Choroid plexus epithelial cell (primary cell): ENCODE measurements at places on chromosomes 1 and 21.
A peak's percentile ranks its signal among the peaks of the same experiment; 100 is the strongest.

GRCh38 chr1:89754518-89754917, 66.3 kb upstream of the LRRC8D start:
- peak; percentile 87 for DNase-seq

- no peak for DNase-seq
Observed at GRCh38 chr1:197620714-197621163, 154.5 kb downstream of the DENND1B start.

DNA sequence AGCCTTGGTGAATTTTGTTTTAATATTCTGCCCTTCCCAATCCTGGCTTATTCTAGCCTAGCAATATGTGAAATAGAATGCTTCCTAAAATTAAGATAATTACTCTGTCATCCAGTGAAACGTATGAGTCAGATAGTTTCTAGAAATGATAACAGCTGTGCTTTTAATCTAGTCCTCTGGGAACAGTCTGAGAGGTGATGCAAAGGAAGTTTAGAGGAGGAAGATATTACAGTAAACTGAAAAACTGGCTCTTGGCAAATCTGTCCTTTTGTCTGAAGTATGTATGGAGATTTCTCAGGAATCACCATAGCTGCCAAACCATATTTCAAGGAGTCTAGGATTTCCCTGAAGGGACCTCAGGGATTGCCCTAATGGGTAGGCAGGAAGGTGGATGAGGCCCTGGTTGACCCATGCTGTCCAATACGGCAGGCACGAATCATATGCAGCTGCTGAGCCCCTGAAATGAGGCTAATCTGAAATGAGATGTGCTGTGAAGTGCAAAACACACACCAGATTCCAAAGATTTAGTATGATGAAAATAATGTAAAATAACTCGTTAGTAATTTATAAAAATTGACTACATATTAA, 70.8 kb upstream of the LBR start:
- peak; percentile 59 for DNase-seq

DNA sequence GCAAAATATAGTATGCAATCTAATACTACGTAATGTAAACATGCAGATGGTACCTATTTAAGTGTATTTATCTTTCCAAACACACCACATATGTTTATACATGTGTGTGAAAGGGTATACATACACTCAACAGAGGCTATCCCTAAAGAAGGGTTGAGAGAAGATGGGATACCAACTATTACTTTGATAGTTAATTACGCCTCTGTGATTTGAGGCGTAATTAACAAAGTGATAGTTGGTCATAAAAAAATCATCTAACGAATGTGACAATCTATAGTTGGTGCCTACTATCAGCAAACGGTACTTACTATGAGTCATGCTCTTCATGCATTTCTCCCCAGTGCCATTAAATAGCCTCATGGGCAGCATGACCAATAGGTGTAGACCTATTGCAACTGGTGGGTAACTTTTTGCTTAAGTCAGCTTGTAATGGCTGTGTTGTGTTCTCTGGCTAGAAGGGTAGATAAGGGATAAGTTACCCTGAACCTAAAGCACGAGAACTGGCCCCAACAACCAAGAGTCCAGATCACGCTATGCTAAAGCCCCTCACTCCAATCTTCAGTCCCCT, 15.3 kb downstream of the RCAN1 start:
- no peak for DNase-seq

- DNase-seq, result no peak
Observed at GRCh38 chr1:154174654-154175053, 17.2 kb downstream of the TPM3 start.

DNA sequence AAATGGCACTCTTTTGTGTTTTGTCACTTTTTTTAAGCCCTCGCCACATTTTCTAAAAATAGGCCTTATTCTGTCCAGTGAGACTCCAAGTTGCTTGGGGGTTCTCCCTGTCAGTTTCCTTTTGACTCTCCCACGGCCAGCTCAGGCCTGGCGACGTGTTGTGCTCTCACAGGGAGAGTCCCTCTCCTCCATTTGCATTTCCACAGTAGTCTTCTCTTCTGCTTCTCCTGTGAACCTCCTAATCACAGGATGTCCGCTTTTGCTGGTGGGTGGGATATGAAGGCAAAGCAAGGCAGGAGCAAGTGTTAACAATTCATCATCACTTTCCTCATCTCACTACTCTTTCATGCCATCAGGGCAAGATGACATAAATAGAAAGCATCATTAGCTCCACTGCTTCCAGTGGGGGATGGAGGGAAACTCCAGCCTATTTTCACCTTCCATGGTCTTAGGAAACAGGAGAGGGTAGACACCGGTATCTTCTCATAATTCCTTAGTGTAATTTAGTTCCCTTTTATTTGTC, 99.8 kb downstream of the INTS7 start:
- DNase-seq, result no peak

DNA sequence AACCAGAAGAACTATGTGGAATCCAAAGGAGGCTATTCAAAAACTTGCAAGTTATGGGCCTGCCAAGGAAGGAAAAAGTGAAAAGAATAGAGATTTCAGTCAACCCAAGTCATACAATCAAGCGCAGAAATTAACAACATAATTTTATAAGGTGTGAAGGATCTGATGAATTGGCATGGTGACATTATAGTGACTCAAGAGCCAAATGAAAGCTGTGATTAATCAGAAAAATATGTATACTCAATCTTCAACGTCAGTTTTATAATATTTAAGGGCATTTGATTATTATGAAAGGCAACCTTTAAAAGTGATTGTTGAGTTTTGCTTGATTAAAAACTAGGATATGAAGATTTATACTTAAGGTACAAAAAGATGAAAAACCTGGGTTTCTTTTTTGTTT, 37.8 kb upstream of the THEM4 start:
- DNase-seq, result no peak

GRCh38 chr1:52593495-52593894, 8.7 kb upstream of the GPX7 start:
- no peak for DNase-seq

DNA sequence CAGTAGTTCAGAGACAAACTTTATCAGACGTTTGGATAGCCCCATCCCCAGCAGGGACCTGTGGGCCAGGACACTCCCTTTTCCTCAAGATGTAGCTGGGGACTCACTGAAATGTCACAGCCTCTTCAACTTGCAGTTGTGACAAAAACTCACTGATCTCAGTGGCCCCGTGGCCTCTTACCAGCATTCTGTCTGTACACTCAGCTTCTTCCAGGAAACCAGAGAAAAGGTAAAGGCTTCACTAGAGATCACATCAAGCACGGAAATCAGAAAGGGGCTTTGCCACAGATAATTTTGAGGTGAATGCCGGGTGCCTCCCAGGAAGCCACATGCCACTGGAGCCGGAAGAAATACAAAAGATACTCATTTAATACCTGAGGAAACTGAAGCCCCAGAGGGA, 122.2 kb downstream of the CCDC185 start:
- DNase-seq, result no peak

GRCh38 chr1:62178372-62178771, 16.3 kb upstream of the L1TD1 start:
- no peak for DNase-seq

- DNase-seq, result peak; percentile 39
Observed at GRCh38 chr1:69739251-69739605, 171.5 kb downstream of the LRRC7 start.

GRCh38 chr1:228011721-228012311, 5.0 kb downstream of the WNT3A start:
- DNase-seq, result no peak

DNA sequence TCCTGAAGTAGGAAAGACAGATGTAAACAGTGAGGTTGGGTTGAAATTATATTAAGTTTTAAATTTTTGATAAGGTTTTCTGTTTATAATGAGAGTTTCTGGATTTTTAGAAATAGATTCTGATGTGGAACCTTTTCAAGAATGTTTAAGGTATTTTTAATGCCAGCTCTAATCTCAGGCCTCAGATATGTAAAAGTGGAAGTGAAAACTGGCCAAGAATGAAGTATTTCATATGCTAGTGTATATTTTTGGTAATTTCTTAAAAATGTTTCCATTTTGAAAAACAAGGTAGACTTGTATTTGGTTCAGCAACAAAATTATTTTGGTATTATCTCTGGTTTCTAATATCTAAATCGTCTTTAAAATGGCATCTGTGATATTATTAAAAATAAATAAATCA, 14.4 kb downstream of the IFNAR1 start:
- DNase-seq, result no peak

DNA sequence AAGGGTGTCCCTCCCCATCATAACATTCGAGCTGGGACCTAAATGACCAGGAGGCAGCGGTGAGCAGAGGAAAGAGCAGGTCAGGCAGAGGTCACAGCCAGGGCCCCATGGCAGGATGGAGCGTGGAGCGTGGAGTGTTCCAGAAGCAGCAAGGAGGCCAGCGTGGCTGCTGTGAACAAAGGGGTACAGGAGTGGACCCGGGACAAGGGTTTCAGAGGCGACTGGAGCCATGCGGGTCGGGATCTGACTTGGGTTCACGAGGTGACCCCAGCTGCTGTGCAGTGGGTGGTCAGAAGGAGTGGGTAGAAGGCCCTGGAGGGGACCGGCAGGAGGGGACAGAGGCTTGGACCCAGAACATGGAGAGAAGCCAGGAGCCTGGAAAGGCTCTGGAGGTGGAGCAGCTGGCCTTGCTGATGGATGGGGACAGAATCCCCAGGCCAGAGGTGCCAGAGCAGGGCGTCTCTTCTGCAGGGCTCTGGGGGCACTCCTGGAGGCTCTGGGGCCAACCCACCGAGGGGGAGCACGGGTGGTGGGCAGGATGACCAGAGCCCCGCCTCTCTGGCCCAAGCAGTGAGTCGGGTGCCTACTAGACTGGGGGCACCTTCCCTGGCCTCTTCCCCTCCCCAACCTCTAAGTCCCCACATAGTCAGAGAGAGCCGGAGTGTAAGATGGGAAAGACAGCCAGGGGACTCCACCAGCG, 2.3 kb downstream of the CHD5 start:
- DNase-seq, result no peak

DNA sequence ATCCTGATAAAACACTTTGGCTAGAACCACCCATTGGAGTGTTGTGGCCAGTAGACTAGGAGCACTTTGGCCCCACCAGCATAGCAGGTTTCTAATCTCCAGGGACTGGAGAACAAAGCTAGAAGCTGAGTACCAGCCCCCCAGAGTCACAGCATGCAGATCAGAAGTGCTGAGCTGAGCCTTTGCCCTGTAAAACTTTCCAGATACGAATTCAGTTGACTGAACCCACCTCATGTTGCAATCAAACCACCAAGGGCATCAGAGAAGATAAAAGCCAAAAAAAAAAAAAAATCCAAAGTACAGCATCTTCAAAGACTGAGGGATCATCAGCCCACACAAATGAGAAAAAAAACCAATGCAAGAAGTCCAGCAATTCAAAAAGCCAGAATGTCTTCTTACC, 8.7 kb upstream of the CD53 start:
- DNase-seq, result no peak

DNA sequence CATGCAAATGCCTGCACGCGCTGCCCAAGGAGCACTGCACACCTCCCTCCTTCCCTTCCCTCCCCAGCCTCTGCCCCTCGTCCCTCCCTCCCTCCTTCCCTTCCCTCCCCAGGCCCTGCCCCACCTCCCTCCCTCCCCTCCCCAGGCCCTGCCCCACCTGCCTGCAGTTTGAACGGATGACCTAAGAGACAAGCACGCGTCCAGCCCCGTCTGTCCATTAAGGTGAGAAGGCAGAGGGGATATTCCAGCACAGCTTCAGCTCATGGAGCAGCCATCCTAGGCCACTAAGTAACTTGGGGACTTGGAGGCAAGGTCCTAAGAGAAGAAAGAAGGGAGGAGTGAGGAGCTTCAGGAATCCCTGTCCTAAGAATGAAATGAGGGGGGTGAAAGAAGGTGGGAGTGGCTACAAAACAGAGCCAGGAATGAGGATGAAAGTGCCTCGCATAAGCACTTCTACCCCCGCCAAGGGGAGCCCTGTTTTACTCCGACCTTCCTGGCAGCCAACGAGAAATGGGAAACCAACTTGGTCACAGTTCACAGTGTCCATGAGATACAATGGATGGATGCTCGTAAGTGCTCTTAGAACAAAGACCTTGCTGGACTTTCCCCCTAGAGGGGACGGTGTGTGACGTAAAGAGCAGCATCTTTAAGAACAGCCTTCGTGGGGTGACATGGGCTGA, 21.3 kb upstream of the EFHD2 start:
- DNase-seq, result no peak

DNA sequence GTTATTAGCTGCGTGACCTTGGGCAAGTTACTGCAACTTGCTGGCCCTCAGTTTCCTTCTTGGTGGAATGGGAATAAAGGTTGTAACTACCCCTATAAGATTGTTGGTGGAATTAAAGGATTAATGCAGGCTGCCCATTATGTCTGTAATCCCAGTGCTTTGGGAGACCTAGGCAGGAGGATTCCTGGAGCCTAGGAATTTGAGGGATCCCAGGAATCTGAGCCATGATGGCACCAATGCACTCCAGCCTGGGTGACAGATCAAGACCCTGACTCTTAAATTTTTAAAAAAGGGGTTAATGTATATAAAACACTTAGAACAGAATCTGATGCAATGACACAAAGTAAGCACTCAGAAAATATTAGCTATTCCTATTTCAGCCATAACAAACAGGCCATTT, 67.3 kb downstream of the PTGER3 start:
- DNase-seq, result no peak

DNA sequence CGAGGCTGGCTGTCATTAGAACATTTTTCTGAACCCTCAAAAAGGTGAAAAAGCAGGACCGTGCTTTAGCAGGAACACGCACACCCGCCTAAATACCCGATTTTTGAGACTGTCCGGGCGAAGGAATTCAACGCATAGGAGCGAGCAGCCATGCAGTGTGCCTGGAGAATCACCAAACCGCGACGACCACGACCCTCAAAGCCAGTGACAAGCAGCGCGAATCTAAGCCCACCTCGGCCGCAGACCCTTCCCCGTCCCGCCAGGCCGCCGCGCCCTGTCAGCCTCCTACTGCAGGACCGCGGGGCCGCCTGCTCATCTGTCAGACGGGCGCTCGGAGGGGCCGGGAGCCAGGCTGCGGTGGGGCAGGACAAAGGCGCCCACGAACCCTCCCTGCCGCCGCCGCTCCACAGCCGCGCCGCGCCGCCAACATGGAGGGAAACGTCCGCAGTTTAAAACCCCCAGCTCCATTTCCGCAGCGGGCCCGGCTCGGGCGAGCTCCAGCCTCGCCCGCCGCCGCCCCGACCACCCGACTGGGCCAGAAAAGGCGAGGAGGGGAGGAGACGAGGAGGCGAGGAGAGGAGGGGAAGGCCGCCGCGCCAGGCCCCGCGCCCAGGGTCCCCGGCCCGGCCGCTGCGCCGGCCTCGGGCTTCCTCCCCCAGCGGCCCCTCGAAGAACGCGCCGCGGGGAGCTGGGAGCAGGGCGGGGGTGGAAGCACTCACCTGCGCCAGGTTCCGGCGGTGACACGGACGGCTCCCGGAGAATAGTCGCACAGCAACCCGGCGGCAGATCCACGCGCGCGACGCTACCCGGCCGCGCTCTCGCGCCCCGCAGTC, at the start of gene LBR:
Gene LBR, minus strand, starts transcription at position 804 of the 833 bp plus-strand sequence. CDS start 3,963 bp downstream, outside the sequence.
- peak; percentile 16 for DNase-seq

DNA sequence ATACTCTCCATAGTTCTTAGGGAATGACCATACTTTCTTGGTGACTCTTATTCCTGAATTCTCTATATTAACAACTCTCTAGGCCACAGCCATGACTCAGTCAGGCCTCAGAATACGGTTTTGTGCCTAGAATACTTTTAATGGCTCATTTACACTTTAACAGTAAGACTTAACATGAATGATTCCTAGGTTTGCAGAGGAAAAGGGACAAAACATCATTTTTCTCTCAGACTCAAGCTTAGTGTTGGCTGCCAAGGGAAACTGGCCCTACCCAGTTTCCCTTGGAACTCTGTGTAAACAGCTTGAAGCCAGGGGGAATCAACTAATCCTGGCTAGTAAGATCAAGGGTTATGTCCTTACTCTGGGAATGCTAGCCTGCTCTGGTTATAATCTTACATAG, 164.9 kb upstream of the PKN2 start:
- DNase-seq, result no peak
